Stimulated activated CD4-positive, alpha-beta T cell treated with anti-CD3 and anti-CD28 coated beads, TNF-alpha, amount 100 ng/mL, for 4 hours (primary cell): ENCODE measurements at places on chromosomes 16 and 17.

GRCh38 chr17:66548158-66548557, 245.7 kb downstream of the PRKCA start:
- DNase-seq, result no peak

- no peak for DNase-seq
Measured at GRCh38 chr16:84594725-84595038, 23.2 kb downstream of the COTL1 start.

GRCh38 chr16:53611179-53611696, 92.4 kb downstream of the RPGRIP1L start:
- peak; percentile 0 for DNase-seq

DNA sequence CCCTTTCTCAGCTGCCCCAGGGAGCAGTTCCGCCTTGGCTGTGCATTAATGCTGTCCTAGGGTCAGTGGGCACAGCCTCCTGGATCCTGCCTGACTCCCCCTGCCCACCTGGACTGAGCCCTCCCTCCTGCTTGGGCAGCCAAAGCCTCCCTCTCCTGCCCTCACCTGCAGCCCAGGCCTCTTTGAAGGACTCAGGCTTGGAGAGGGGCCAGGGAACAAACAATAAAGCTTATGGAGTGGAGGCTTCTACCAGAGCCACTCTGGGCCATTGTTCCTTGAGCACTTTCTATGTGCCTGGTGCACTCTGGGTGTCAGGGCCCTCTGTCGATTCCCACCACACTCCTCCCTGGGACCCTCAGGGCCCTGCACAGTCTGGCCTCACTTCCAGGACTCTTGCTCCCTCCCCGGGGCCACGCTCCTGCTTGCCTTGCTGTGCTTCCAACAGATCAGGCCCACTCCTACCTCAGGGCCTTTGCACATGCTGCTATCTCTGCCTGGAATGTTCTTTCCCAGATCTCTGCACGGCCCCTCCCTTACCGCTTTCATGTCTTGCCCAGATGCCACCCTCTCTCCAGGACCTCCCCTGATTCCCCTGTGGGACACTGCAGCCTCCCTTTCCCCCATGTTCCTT, 5.0 kb downstream of the KCNJ12 start:
- DNase-seq, result no peak

- DNase-seq, result no peak
Measured at GRCh38 chr16:89656435-89657121, 930 bp downstream of the CHMP1A start.
